ENCODE measurements at places on chromosomes 2 and 18.

- DNase-seq = peak; percentile 21
Measured at GRCh38 chr2:71715951-71716696, 262.8 kb downstream of the DYSF start.

GRCh38 chr2:116732322-116732721, 1082.2 kb upstream of the DDX18 start:
- DNase-seq = no peak

- DNase-seq = no peak
Measured at GRCh38 chr2:121038431-121038830, 246.6 kb downstream of the TFCP2L1 start.

DNA sequence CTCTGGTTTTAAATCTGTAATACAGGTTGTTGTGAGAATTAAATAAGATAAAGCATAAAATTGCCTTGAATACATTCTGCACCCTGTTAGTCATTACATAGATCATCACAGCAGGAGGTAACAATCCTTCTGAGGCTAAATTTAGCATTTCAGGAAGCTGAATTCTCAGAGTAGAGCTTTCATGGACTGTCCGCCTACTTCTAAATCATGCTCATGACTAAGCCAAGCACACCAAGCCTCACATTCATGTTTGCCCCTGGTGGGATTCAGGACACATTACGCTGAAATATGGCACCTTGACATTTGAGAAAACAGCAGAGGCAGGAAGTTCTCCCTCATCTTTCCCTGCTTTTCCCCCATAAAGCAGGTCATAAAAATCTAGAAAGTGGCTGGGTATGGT, 16.6 kb upstream of the PIK3C3 start:
- no peak for DNase-seq

DNA sequence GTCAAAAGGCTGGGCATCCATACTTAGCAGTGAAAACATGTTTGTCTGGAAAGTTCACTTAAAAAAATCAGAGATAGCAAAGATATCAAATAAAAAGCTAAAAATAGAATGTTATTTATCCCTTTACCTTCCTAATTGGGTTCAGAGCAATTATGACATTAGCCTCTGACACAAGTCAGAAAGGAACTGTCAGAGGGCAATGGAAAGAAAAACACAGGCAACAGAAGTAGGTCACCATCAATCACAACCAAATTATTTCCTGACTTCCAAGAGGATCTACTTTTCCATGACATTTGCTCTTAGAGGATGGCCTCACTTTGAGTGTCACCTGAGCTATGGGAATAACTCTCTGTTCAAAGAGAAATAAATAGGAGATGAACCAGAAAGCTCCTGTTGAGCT, 27.5 kb downstream of the MYOM1 start:
- DNase-seq = no peak

- DNase-seq = no peak
Measured at GRCh38 chr2:232860593-232861241, 9.3 kb upstream of the SNORC start.

DNA sequence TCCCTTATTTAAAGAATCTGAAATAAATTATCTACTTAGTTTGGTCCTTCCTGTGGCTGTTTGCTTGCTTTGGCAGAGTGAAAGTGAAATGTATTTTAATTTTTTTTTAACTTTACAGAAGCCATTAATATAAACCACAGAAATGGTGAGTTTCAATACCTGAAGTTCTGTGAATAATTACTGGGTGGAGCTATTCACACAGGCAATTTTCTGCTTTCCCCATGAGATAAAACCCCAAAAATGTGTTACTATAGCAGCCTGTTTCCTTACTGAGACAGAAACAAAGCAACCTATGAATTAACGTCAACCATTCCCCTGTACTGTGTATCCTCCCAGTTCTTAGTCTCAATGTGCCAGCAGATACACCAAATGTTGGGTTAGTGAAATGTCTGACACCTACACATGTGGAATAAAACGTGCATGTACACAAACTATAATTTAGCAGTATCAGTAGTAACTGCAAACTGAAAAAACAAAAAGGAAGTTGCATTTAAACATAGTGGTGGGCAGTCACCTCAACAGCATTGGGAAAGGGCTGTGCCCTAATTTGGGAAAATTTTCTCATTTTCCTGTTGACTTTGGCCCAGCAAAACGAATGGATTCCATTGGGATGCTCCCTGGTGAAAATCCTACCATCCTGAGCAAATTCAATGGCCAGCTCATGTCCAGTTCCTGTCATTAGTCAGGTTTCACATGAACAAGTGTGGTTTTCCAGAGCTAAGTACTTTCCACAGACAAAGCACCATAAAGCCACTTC, 73.1 kb upstream of the RMDN2 start:
- no peak for DNase-seq

DNA sequence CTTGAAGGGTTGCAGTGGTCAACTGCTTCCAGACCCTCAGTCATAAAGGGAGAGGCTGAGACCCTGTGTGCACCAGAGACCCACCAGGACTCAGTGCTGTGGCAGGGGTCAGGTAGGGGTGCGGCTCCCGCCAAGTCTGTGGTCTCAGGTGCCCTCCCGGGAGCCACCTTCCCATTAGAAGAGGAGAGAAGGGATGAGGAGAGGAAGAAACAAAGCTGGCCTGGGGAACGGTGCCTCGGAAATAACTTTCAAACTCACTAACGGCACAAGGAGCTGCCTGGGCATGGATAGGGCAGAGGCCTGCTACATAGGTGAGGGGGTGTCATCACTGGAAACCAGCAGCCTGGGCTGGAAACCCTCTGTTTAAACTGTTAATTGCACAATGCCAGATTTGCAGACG, 84.9 kb downstream of the TPO start:
- no peak for DNase-seq

DNA sequence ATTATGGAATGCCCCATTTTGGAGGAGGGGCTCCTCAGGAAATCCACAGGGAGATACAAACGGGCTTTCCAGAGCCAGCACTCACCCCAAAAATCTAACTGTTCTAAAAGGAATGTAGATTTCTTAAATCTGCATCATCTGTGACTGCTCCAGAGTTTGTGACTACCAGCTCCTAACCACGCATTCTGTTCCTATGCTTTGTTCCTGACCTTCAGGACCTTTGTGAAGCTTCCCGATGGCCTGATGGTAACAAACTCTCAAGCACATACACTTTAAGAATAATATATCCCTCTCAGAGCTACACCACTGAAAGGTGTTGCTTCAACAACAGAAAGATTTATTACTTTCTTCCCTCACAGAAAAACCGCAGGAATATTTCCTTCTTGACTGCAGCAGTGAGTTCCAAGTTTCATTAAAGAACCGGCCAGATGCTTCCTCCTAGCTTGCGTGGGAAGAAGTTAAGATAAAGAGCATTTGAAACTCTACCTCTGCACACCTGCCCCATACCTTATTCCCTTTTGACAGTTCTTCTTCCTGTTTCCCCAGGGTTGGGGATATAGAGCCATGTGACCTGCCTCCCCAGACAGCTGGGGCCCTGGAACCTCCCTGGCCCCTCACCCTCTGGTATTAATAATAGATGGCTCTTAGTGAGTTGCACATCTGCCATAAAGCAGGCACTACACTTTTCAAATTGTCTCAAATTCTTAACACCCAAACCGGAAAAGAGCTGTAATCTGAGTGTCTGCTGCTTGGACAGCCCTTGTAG, 40.2 kb upstream of the EML4 start:
- no peak for DNase-seq

DNA sequence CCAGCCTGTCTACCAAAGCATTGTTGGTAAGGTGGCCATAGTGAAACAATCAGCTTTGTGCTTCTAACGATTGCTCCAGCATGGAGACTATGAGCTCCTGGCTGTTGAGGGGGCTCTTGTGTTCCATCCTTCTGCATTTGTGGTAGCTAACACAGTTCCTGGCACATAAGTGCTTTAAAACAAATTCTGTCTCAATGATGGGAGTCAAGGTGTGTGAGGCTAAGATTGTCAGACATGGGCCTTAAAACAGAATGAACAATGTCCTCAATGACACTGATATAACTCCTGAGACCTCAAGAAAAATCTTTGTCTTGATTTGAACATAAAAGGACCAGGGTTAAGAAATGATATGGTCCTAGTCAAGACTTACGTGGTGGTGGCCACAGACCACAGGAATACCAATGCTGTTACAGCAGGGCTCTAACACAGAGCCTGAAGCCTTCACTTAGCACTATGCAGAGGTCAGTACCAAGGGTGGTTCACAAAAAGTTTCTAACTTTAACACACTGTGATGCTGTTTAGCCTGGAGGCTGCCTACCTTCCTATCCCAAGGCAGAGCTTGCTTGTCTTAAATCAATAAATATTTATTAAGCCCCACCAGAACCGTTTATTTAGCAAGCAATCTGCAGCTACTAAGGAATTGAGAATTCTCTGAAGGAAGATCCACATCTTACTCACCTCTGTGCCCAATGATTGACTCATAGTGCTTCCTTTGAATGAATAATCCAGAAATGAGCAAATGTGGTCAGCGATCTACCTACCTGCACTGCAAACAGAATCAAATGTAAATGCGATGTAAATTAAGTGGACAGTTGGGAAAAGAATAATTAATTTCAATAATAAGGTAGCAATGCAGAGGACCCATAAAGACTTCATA, 35.1 kb downstream of the EVA1A start:
- DNase-seq = no peak

DNA sequence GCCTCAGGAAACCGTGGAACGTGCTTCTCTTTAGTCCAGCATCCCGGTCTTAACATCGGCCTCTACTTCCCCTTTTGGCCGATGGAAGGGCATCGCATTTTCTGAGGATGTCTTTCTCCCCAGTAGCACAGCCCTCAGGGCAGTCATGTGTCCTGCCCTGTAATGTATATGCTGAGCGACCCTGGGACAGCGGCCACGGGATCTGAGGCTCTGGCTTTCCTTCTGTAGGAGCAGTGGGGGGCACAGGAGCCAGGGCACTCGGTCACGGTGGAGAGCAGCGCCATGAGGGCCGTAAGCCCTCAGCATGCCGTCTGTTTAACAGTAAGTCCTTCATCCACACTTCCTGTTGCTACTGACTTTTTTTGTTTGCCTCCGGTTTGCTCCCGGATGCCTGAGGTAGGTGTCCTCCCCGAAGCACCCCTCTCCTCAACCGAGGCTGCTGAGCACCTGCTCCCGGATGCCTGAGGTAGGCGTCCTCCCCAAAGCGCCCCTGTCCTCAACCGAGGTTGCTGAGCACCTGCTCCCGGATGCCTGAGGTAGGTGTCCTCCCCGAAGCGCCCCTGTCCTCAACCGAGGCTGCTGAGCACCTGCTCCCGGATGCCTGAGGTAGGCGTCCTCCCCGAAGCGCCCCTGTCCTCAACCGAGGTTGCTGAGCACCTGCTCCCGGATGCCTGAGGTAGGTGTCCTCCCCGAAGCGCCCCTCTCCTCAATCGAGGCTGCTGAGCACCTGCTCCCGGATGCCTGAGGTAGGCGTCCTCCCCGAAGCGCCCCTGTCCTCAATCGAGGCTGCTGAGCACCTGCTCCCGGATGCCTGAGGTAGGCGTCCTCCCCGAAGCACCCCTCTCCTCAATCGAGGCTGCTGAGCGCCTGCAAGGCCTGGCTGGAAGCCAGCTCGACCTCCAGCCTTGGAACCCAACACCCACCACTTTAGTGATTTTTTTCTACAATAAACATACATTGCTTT, 169.3 kb downstream of the HDAC4 start:
- DNase-seq = no peak

Measured in Peyer's patch (tissue), 4 donors.